ENCODE measurements at places on chromosomes 6 and 20. TPM values are rescaled to one million over a fixed set of nuclear protein-coding genes. Genes with fewer than 3 reads are reported as not detected.

DNA sequence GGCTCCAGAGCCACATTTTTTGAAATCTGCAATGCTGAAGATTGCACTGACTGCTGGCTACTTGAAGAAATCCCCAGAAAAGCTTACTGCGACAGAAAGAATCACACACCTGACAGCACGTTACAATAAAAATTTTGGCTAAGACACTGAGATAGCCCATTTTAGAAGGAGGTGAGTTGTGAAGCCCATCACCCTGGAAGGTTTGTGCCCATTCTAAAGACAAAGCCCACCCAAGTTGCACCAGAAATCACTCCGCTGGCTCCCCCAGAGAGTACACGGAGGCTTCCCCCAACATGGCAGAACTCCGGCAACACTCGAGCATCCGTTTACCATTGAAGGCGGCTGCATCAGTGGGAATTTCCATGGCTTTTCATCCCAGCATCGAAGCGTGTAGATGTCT, 29.4 kb downstream of the LPA start:
- H3K27ac ChIP-seq, result no peak overlapping the region
- no peaks in the 10 kb centered on the region for H3K36me3 ChIP-seq
- H3K27me3 ChIP-seq, result no peaks in the 10 kb centered on the region
- DNase-seq, result no peak

DNA sequence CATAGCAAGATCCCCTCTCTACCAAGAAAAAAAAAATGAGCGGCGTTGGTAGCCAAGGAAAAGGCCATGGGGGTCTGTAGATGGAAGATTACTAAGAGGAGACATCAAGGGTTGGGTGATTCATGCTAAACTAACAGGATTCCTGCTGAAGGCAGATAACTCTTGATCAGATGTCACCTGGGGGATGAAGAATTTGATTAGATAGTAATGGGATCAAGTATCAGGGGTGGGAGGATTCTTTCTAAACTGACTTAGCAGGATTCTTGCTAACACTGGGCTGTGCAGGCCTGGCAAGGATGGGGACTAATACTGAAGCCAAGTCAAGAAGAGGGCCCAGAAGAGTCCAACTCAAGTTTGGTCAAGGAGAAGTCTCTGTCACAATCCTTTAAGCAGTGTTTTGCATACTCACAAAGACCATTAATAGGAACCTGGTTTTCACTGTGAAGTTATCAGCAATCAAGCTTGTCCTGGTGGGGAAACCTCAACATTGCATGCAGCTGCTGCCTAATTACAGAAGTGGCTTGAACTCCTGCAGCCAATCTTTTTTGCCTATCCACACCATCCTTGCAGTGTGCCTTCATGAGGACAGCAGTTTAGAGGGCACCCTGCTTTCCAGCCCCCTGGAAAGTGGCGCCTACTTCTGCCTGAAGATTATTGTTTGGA, 61.3 kb downstream of the ANKRD6 start:
- DNase-seq, result peak; percentile 41
- no peak overlapping the region for H3K4me3 ChIP-seq
- no peaks in the 10 kb centered on the region for H3K4me1 ChIP-seq
- H3K27ac ChIP-seq, result no peak overlapping the region
- no peaks in the 10 kb centered on the region for H3K27me3 ChIP-seq

DNA sequence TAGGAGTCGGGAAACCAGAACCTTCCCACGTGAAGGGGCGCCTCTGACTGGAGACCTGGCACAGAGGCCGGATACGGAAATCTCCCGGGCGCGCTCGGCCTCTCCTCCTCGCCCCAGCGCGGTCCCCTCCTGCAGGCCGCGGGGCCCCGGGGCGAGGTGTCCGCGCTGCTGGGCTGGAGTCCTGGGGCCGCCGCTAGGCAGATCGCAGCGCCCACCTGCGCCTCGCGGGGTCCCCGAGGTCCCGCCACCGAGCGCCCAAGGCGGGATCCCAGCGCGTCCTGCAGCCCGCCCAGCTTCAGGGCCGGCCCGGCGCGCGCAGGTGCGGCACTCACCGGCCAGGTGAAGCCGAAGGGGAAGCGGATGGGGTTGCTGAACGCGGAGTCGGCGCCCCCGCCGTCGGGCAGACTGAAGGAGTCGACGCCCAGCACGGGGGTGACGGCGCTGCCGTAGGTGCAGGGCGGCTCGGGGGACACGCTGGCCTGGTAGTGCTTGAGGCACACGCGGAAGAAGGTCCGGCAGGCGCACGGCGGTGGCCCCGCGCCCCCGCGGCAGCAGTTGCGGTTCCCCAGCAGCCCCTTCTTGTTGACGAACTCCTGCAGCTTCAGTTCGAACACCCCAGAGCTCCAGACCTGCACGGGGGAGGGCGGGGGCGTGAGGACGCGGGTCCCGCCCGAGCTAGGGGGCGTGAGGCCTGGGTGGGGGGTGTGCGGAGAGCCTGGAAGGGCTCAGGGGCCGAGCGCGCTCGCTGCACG, 1.5 kb downstream of the DLL1 start:
- DNase-seq, result no peak
- H3K27ac ChIP-seq, result no peak overlapping the region
- peaks cover 57% of the 10 kb centered on the region for H3K27me3 ChIP-seq
- peaks cover 2% of the 10 kb centered on the region for H3K4me1 ChIP-seq

The GLP1R gene
- 0.85 TPM for total RNA-seq

The RBM24 gene
- total RNA-seq, result 0.55 TPM

Data from H9 (cell line).